ENCODE measurements at places on chromosomes 16 and 17. TPM values are rescaled to one million over a fixed set of nuclear protein-coding genes. Genes with fewer than 3 reads are reported as not detected.

- no peak overlapping the region for H3K4me3 ChIP-seq
- H3K27me3 ChIP-seq, result no peaks in the 10 kb centered on the region
These were observed 45.1 kb downstream of the SMPD3 start for GRCh38 chr16:68403177-68403576.

The SLC35G3 gene
- total RNA-seq, result not detected

- no peaks in the 10 kb centered on the region for H3K36me3 ChIP-seq
- no peaks in the 10 kb centered on the region for H3K27me3 ChIP-seq
- no peaks in the 10 kb centered on the region for H3K4me1 ChIP-seq
These were observed 211.8 kb downstream of the IRF8 start for GRCh38 chr16:86110726-86111125.

DNA sequence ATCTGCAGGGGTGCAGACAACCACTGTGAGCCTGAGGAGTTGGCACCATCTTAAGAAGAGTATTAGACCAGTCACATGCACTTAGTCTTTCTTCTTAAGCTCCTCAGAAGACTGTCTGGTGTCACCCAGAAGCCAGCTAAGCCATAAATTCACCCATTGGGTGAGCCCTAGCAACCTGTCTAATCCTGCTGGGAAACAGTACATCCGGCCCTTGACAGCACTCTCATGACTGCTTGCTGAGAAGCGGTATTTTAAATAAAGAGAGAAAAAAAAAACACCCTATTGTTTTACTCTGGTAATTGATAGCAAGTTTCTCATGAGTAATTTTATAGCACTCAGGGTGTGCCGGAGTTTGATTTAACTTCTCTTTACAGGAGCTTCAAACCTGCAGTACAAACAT lies 134.7 kb downstream of the SOX9 start:
- no peak for DNase-seq
- H3K27ac ChIP-seq, result no peak overlapping the region
- no peak overlapping the region for H3K4me3 ChIP-seq
- H3K4me1 ChIP-seq, result no peaks in the 10 kb centered on the region
- H3K27me3 ChIP-seq, result no peaks in the 10 kb centered on the region
- no peaks in the 10 kb centered on the region for H3K36me3 ChIP-seq

The SEPTIN1 gene
- total RNA-seq, result 1.5 TPM

DNA sequence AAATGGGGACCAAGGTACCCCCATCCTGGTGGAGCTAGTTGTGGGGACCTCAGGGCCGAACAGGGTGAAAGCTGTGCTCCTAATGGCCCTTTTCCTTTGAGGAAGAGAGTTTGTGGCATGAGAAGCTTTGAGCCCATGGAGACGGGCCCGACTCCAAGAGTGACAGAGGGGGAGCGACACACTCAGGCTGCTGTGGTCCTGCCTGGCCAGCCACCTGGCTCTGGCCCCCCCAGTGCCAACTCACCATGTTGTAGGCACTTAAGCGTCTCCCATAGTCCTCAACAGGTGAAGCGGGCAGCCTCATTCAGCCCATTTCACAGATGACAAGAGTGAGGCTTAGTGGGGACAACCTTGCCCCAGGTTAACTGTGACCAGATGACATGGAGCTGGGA lies 1.6 kb downstream of the IL21R start:
- H3K36me3 ChIP-seq, result no peaks in the 10 kb centered on the region
- no peak for DNase-seq
- H3K4me1 ChIP-seq, result no peaks in the 10 kb centered on the region
- no peaks in the 10 kb centered on the region for H3K27me3 ChIP-seq

GRCh38 chr17:28515518-28515917 lies 9.4 kb downstream of the FOXN1 start:
- no peaks in the 10 kb centered on the region for H3K4me1 ChIP-seq
- no peak for DNase-seq
- H3K36me3 ChIP-seq, result no peaks in the 10 kb centered on the region
- H3K27me3 ChIP-seq, result no peaks in the 10 kb centered on the region
- no peak overlapping the region for H3K4me3 ChIP-seq

- H3K27ac ChIP-seq, result no peak overlapping the region
- H3K27me3 ChIP-seq, result no peaks in the 10 kb centered on the region
- H3K4me3 ChIP-seq, result no peak overlapping the region
- DNase-seq, result no peak
- no peaks in the 10 kb centered on the region for H3K36me3 ChIP-seq
- no peaks in the 10 kb centered on the region for H3K4me1 ChIP-seq
These were observed 79.8 kb downstream of the NT5M start for GRCh38 chr17:17382971-17383370.

DNA sequence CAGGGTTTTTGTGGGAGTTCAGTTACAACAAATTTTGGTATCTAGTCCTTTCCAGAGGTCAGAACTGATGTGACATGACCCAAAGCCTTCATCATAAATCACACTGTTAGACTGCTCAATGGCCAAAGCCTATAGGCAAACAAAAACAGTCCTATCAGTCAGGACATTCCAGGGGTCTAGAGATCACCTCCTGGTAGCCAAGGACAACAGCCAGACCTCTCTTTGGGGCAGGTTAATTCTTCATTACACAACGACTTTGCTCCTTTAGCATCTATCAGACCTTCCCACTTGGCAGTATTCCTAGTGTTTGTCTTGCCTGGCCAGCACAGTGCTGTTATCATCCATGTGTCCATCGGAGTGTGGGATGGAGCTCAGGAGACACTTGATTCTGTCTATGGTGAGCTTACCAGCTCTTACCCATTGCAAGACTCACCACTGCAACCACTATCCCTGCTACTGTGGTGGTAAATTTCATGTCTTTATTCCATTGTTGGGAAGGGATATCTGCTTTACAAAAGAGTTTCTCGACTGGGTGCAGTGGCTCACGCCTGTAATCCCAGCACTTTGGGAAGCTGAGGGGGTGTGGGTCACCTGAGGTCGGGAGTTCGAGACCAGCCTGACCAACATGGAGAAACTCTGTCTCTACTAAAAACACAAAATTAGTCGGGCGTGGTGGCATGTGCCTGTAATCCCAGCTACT lies 95.5 kb upstream of the DHX40 start:
- no peak overlapping the region for H3K27ac ChIP-seq
- DNase-seq, result no peak
- no peaks in the 10 kb centered on the region for H3K4me1 ChIP-seq
- H3K36me3 ChIP-seq, result no peaks in the 10 kb centered on the region
- H3K4me3 ChIP-seq, result no peak overlapping the region

DNA sequence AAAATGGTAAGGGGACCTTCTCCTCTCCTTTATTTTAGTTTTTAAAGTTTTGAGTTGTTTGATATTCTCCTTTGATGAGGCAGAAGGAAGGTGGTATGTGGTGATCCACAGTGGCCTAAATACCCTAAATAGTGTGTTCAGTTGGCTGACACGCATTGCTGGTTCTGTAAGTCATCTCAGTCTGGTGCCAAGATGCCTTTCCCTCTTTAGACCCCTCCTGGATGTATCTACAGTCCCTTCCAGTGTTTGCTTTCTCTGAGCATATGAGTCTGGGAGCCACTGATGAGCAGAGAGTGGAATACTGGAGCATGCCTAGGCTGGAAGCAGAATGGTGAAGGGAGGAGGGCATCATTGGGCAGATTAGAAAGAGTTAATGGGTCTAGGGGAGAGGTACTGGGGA lies 64.5 kb downstream of the NEUROD2 start:
- no peak for DNase-seq
- no peak overlapping the region for H3K27ac ChIP-seq
- H3K36me3 ChIP-seq, result no peaks in the 10 kb centered on the region

The C17orf113 gene
- 3.0 TPM for total RNA-seq
